ENCODE measurements at places on chromosomes 6 and 20.

GRCh38 chr6:6039946-6040509, 33.3 kb upstream of the NRN1 start:
- DNase-seq = no peak

DNA sequence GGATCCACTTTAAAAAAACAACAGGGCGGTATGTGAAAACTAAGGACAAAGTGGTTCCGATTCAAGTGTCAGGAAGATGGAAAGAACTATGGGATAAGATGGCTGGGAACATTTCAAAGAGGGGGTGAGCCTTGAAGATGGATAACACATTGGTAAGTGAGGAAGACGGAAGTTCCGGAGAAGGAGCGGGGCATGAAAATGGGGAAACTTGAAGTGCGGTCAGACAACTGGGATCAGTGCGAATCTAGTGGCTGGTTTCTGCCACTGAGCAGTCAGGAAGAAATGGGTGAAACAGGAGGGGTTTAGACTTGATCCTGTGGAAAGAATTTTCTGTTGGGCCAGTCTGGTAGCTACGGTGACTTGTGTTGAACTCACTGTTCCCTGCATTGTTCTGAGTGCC, 1.2 kb downstream of the NAA20 start:
- DNase-seq = no peak

- DNase-seq = no peak
Observed at GRCh38 chr6:131687022-131687421, 14.2 kb downstream of the OR2A4 start.

DNA sequence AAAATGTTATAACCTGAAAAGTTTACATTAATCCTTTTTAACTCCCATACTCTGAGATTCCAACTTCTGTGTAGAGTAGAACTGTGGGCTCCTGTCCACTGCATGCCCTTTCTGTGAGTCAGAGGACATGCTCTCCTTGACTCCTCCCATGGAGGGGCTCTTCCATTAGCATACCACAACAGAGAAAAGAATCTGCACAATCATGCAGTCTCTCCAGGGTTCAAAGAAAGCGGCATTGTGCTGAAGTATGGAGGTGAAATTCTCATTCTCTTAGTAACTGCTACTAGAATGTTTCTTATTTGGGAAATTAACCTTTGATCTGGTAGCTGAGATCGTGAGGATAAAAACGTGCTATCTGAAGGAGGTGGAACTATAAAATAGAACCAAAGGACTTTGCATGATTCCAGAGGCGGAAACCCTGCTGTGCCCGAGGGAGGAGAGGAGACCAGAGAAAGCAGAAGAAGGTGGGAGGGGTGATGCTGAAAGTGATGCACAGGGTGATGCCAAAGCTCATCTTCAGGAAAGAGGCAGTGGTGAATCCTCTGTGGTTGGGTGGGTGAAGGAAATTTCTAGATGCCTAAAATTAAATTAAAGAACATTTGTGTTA, 202.2 kb upstream of the PCSK2 start:
- no peak for DNase-seq

DNA sequence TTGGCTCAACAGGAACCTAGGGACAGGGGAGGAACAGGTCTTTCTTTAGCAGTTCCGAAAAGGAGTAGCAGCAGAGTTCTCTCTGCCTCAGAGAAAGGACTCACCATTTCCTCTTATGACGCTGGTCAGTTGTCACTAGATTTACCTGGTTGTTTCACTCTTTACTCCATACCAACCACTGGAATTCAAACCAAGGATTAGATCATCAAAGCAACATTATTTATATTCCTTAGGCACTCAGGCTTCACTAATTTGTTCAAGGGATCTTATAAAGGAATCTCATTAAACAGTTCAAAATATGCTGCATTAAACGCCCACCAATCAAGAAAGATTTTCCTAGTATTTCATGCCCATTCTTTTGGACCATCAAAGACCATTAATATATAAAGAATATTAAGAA, 1129.5 kb upstream of the MAP3K7 start:
- DNase-seq = no peak

DNA sequence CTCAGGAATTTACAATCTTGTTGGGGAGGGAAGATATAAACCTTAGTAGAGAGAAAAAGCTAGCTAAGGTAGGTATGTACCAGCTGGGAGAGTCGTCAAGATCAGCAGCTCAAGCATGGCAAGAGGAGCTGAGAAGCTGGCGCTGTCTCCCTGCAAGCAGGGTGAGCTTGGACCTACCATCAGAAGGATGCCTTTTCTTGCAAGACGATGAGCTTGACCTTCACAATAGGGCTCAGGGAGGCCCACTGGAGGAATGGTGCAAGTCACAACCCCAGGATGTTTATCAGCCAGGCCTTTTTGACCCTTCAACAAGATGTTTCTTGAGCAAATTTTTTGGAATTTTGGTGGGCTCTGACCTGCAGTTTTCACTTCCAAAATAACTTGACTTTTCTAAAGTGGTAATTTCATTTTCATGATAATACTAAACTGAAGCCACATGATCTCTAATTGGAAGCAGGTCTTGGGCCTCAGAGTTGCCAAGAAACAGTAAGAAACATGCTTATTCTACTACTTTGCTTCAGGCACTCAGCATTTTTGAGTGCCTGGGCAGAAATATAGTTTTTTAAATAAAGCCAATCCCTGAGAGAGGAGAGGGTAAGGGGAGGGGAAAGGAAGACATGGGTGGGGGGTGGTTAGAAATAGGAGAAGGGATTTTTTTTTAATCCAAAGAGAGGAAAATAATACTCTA, 258.1 kb downstream of the CLIC5 start:
- DNase-seq = no peak

- DNase-seq = no peak
Observed at GRCh38 chr6:51398064-51398705, 579.5 kb downstream of the TFAP2B start.

- DNase-seq = no peak
Observed at GRCh38 chr20:57707849-57708693, 1.7 kb downstream of the PMEPA1 start.

DNA sequence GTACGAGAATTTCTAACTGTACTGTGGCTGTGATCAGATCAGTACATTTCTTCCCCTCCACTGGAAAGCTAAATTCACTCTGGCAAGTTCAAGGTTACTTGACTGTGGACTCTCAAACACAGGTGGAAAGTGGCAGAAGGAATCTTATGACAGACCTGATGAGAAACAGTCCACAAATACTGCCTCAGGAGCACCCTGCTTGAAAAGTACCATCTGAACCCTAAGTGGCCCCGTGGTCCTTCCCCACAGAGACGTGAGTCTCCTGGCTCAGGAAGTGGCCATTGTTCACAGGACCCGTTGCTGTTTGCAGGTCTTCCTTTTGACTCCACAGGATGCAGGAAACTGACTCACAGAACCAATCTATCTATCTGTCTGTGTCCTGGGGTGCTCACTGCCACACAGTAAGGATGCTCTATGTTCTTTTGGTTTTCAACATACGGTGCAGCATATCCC, 47.5 kb upstream of the NHSL1 start:
- no peak for DNase-seq

- DNase-seq = no peak
Observed at GRCh38 chr6:158991017-158991723, 8.8 kb downstream of the RSPH3 start.

DNA sequence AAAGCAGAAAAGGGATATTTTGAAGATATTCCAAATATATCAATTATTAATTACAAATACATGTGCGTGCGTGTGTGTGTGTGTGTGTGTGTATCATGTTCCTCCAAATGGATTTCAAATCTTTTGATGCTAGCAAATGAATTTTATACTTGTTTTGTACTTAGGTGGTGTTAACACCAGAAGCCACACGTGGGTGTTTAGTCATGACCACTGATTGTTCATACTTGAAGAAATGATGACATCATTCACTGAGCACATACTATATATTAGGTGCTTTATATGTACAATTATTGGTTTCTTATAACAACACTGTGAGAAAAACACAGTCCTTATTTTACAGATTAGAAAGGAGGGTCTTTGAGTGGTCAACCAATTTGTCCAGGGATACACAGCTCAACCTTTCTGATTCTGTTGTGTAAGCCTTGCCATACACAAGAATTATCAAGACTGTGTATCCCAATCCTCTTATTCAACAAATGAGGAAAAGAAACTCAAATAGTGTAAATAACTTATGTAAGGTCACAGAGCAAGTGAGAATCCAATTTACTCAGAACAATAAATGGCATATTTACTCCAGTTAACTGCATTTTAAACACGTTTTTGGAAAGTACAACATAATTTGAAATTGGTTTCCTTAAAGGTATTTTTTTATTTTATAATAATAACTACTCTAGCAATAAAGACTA, 88.5 kb downstream of the BCAS1 start:
- no peak for DNase-seq

DNA sequence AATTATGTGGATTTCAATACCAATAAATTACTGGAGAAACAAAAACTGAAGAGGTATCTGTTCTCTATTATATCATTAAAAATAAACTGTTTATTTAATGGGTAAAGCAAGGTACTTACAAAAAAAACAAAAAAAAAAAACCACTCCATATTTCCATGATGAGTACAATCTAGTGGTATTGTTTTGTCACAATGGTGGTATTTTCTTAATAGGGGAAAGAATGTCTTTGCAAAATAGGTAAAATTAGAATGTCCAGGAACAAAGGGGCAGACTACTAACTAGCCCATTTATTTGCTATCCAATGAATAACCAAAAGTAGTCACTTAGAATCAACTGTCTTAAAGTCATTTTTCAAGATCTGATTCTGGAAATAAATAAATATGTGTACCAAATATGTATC, 92.0 kb downstream of the ARHGAP18 start:
- no peak for DNase-seq

DNA sequence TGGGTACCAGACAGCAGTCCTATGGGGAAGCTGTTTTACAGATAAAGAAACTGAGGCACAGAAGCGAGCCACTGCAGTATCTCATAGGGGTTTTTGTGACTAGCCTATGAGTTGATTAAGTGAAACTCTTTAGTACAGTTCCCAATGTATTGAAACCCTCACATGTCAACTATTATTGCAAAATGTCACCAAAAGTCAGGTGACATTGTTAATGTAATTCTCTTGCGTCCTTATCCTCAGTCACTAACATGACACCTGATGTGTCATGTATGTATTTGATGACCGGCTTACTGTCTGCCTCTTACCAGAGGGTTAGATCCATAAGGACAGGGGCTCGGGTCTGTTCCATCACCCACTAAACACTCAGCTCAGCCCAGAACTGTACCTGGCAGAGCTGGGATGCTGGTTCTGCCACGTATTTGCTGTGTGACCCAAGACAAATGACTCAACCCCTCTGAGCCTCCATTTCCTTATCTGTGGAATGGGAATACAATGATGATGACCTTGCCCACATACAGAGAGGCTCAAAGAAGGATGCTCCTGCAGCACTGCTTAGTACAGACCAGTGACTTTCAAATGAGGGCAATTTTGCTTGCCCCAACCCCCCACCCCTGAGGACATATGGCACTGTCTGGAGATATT, 32.9 kb downstream of the PREX1 start:
- DNase-seq = no peak

DNA sequence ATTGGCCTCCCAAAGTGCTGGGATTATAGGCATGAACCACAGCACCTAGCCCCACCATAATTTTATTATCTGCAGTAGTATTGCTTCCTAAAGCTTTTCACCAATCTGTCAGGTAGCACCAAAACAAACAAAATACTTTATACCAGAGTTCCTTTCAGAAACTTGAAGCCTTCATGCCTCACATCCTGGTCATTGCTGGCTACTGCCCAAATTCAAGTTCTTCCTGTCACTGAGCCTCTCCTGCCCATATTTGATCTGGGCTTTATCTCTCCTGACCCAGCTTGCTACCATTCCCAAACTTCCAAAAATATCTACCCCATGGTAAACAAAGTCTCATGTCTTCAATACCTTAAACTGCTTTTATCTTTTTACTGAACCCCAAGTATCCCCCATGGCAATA, 34.9 kb upstream of the DST start:
- no peak for DNase-seq

- DNase-seq = no peak
Observed at GRCh38 chr6:121430514-121431460, 4.7 kb upstream of the GJA1 start.

GRCh38 chr6:155273431-155273830, 9.6 kb downstream of the CLDN20 start:
- no peak for DNase-seq

GRCh38 chr6:113276601-113277000, 580.5 kb upstream of the MARCKS start:
- no peak for DNase-seq

DNA sequence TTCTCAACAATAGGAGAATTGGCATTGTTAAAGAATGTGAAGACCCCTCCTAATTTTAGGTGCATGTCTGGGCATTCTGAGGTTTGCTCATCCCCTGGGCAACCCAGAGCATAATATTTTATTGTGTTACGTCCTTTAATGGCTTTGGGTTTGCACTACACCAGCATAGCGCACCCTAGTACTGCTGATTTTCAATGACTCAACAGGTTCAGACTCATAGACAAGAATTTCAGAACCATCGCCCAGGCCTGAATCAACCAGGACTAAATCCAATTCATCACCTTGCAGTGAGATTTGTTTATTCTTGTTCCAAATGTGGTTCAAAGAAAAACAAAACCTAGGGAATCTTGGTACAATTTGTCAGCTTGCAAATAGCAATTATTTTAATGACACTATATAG, 137.8 kb upstream of the PHACTR1 start:
- no peak for DNase-seq

- no peak for DNase-seq
Observed at GRCh38 chr20:8082989-8083388, 49.1 kb upstream of the PLCB1 start.

DNA sequence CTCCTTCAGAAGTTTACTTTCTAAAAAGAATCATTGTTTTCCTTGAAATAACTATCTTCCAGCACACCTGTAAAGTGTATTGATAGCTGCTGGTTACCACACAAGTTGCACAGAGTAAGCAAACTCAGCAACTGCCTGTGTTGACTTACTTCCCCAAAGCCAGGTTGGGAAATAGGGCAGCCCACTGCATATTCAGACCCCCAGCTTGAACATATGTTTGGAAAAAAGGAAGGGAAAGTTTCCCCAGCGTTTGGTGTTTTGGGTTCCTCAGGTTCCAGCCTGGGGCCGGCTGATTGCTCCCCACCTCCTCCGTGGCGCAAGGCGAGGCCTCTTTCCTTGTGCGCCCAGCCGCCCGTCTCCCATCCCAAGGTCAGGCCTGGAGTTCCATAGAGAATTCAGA, 70.1 kb upstream of the QKI start:
- no peak for DNase-seq

GRCh38 chr20:37808233-37809070, 94.5 kb upstream of the VSTM2L start:
- DNase-seq = no peak

DNA sequence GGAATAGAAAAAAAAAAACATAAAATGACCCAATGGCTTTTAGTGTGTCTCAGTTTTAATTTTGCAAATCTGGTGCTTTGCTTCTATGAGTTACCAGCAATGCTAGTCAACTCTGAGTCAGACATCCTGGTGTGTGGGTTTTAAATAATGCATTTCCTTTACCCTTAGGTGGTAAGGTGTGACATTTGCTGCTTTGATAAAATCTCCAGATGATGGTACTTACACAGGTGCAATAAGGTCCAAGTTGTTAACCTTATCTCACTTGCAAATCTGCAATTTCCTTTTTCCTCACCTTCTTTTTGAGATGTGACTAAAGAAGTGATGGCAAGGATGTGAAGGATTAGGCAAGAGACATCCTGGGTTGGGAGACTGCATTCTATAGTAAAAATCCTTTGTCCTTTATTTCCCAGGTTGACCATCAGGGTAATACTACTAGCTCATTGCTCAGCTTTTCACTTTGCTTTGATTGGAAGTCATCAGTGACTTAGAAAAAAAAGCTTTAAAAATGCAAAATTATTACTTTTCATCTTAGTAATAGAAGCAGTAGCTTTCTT, 818.5 kb upstream of the FLRT3 start:
- DNase-seq = no peak

- no peak for DNase-seq
Observed at GRCh38 chr6:132404736-132405135, 3.5 kb upstream of the MOXD1 start.

GRCh38 chr6:109496036-109496772, 13.2 kb upstream of the ZBTB24 start:
- no peak for DNase-seq
